ENCODE measurements at places on chromosomes 1 and 21.
A peak's percentile ranks its signal among the peaks of the same experiment; 100 is the strongest.

DNA sequence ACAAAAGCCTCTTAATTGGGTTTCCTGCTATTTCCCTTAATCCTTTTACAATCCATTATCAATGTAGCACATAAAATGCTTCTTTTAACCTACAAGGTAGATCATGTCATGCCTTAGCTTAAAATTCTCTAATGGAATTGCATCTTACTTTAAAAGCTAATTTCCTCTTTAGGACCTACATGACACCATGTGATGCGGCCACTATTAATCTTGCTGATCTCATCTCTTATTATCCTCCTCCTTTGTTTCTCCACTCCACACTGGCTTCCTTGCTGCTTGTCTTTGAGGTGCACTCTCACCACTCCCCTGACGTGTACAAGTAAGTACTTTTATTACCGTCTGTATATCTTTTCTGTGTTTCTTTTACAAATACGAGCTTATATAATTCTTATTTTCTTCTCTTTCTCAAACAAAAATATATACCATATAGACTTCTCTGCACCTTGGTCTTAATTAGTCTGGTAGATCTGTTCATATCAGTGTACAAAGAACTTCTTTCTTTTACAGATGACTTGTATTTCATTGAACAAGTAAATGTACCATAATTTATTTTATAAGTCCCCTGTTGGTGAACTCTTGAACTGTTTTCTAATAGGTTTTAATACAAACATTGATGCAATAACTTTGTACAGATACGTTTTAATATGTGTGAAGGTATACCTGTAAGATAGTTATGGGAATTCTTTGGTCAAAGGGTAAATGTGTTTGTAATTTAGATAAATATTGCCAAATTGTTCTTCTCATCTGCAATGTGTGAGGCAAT lies 28.2 kb downstream of the GPR88 start:
- no peak for DNase-seq

GRCh38 chr1:162087111-162087510 lies 17.6 kb downstream of the NOS1AP start:
- DNase-seq, result no peak

DNA sequence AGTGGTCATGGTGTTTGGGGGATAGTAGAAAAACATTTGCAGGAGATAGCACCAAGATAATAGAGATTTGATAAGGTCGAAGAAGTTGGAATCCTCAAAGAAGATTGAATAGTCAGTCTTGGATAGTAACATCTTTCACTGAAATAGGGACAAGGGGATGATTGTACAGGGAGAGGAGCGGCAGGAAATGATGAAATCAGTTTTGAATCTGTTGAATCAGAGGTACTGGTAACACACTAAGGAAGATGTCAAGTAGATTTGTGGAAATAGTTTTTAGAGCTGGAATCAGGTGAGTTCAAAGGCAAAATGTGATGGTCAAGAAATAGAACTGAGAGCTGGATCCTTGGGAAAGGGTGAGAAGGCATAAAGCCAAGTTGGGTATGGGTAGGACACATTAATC lies 26.5 kb downstream of the CAP1 start:
- no peak for DNase-seq

GRCh38 chr1:171793636-171794035 lies 12.2 kb downstream of the METTL13 start:
- no peak for DNase-seq

- no peak for DNase-seq
Measured at GRCh38 chr1:217012659-217013058, 289.4 kb upstream of the ESRRG start.

DNA sequence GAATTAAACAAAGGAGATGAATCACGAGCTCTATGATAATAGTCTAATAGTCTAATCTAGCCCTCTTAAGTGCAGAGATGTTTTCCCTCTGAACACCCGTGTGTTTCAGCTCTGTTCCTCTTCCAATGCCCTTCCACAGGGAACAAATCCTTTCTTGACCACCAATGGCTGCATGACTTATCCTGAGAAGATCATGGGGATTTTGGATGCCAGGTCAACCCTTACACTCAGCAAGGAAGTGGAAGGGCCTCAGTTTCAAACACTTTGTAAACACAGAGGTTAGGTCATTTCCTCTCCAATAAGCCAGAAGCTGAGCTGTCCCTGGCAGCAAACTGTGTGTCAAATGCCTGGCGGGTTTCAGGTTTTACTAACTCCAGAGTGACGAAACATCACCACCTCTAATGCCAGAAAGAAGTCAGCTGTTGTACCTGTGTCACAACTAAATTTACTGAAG lies 200.0 kb downstream of the GABPA start:
- DNase-seq, result peak; percentile 76

DNA sequence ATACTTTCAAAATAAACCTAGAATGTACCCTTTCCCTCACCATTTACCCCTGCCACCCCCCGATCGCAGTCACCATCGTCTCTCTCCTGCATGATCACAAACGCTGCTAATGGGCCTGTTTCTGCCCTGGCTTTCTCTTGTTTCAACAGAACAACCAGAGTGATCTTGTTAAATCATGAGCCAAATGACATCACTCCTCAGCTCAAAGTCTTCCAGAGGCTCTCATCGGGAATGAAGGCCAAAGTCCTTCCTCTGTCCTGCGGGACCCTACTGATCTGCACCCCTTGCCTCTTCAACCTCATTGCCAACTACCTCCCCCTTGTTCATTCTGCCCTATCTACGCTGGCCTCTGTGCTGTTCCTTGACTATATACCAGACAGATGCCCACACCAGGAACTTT lies 39.4 kb upstream of the PTGFRN start:
- no peak for DNase-seq

- DNase-seq, result no peak
Measured at GRCh38 chr1:174989536-174990220, 10.1 kb upstream of the CACYBP start.

- DNase-seq, result no peak
Measured at GRCh38 chr1:226003502-226004170, 4.5 kb upstream of the SDE2 start.

DNA sequence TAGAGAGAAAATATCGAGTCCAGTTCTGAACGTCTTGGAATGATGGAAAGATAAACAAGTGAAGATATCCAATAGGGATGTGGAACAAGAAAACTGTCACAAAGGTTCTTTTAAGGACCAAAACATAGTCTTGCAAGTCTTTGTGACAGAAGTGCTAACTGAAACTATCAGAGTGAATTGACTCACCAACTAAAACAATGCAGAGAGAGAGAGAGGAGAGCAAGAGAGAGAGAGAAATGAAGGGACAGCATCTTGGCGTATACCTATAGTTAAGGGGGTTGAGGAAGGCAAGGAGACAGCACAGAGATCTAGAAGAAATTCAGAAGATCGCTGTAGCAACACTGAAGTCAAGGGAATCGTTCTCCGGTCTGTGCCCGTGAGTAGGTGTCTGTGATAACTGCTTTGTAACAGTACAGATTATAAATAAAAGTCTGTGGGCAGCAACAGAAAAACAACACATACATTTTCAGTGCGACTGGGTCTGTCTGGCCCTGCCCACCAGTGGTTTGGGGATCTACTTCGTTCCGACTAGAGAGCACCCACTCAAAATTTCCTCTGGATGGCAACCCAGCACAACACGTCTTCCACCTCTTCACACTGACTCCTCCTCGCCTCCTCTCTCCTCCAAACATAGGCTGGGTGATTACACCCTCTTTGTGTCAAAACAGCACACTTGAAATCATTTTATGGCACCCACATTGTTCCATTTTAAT lies 4.8 kb upstream of the COA6 start:
- DNase-seq, result no peak

DNA sequence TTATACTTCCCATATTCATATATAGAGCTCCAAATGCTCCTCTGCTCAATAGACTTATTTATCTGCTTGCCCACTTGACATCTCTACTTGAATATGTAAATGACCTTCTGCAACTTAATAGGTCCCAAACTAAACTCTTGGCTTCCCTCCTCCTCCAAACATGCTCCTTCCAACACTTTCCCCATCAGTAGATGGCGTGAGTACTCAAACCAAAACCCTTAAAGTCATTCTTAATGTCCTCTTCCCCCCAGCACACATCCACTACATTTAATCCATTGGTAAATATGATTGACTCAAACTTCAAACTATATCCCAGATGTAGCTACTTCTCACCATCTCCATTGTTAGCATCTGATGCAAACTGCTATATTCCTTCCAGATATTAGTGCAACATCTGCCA lies 48.5 kb upstream of the PBX1 start:
- no peak for DNase-seq

DNA sequence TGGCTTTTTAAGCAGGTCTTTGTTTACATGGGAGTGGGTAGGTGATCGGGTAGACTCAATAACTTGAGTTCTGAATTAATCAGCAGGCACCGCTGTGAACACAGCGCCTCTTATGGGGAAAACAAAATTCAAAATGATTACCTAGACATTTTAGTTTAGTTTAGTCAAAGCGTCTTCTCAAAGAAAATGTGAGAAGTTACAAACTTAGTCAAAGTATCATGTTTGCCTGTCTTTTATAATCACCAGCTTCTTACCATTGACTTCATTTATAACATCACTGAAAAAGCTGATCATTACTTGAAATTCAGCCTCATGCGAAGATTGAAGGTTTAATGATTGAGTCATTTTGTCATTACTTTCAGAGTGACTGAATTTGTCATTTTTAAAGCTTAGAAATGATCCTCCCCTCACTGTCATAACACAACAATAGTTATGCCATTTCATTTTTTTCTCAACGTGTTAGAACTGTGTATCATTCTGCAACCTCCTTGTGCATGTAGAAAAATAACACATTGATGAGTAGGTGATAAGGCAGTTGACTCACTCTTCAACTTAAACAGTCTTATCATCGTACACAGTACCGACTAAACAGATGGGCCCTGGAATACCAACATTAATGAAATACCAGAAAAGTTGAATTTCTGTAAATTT lies 188.5 kb downstream of the NFIA start:
- no peak for DNase-seq

- DNase-seq, result no peak
Measured at GRCh38 chr1:151871284-151872030, 17.9 kb upstream of the THEM5 start.

DNA sequence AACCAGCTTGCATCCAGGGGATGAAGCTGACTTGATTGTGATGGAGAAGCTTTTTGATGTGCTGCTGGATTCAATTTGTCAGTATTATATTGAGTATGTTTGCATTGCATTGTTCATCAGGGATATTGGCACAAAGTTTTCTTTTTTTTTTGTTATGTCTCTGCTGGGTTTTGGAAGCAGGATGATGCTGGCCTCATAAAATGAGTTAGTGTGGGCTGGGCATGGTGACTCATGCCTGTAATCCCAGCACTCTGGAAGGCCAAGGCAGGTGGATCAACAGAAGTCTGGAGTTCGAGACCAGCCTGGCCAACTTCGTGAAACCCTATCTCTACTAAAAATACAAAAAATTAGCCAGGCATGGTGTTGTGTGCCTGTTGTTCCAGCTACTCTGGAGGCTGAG lies 8.6 kb downstream of the OR2L3 start:
- no peak for DNase-seq

GRCh38 chr21:17467829-17468228 lies 45.0 kb upstream of the CXADR start:
- DNase-seq, result no peak

DNA sequence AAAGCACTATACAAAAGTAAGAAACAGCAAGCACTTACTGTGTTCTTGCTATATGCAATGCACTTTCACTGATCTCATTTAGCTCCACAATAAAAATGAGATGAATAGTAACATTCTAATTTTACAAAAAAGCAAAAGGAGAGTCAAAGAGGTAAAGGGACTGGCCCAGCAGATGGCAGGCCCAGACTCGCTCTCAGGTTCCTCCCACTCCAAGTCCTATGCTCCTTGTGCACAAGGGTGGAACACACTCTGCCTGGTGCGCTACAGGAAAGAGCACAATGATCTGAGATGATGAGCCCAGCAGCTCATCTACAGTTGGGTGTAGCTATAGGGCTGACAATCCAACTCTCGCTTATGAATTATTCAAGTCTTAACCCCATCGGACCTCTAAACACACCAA lies 94.1 kb upstream of the LYST start:
- no peak for DNase-seq

Measured in kidney epithelial cell (primary cell).